ENCODE measurements at places on chromosomes 2 and 18. TPM values are rescaled to one million over a fixed set of nuclear protein-coding genes. Genes with fewer than 3 reads are reported as not detected.

DNA sequence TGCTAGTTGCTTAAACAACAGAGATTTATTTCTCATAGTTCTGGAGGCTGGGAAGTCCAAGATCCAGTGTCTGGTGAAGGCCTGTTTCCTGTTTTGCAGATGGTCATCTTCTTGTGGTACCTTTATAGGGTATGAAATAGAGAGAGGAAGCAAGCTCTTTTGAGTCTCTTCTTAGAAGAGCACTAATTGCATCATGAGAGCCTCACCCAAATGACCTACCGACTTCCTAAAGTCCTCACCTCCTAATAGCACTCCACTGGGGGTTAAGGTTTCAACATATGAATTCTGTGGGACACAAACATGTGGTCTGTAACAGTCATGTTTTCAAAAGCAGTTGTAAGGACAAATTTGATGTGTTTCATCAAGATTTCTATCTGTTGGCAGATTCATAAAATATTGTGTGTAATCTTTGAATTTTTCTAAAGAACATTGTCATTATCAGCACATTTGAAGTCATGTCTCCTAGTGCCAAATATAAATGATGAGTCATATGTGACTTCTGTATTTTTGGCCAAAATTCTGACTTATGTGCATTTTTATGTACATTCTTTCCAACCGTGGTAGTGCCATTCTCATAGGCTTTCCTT is 45.3 kb downstream of the CD28 start:
- no peak for DNase-seq

DNA sequence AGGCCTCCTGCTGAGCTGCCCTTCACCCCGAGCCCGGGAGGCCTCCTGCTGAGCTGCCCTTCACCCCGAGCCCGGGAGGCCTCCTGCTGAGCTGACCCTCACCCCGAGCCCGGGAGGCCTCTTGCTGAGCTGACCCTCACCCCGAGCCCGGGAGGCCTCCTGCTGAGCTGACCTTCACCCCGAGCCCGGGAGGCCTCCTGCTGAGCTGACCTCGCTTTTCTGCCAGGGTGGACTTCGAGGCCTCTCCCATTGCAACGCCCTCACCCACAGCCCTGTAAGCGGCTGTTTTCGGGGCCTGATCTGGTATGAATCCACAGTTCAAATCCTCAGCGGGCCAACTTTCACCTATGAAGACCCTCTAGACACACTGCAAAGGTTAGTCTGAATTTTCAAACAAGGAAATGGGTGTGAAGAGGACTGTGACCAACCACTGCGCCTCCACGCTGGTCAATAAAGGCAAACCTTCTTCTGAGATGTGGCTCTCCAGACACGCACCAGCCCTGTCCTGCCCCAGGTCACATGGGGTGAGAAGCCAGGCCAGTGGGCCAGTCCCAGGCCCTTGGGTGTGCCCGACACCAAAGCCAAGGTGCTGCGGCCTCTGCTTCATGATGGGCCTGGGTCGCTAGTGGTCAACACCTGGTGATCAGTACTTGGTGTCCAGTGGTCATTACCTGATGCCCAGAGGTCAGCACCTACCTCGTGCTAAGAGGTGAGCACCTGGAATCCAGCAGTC is 225.1 kb upstream of the SALL3 start:
- DNase-seq: no peak

DNA sequence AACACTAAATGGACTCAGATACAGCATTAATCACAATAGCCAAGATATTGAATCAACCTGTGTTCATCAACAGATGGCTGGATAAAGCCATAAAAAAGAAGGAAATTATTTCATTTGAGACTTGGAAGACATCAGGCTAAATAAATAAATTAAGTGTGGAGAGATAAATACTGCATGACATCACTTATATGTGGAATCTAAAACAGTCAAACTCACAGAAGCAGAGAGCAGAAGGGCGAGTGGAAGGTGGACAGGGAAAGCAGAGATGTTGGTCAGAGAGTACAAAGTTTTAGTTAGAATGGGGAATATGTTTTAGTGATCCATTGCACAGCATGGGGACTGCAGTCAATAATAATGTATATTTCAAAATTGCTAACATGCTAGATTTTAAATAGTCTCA is 207.2 kb downstream of the VAPA start:
- no peak for DNase-seq

DNA sequence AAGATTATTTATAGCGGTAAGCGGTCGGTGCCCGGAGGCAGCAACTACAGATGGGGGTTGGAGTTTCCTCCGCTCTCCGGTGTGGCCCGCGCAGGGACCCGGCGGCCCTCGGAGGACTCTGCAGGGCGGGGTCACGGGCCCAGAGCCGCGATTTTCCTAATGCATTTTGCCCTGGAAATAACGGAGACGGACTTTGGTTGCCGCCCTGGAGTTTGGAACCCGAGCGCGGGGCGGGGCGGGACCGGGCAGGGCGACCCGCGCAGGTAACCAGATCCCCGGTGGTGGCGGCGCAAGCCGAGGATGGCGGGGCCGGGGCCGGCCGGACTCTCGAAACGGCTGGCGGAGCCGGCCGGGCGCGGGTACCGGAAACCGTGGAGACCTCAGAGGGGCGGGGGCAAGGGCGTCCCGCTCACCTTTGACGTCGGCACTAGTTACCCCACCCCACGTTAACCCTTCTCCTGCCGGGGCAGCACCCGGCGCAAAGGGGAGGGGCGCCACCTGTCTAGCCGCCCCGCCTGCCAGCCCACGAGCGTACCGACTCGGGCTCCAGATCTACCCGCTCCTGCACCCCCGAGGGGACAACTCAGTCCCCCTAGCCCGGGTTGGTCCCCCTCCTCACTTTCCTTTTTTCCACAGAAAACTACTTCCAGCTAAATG is 2.9 kb downstream of the CYP26B1 start:
- DNase-seq: peak; percentile 58

GRCh38 chr2:160730296-160730995 is 236.8 kb upstream of the RBMS1 start:
- DNase-seq: no peak

DNA sequence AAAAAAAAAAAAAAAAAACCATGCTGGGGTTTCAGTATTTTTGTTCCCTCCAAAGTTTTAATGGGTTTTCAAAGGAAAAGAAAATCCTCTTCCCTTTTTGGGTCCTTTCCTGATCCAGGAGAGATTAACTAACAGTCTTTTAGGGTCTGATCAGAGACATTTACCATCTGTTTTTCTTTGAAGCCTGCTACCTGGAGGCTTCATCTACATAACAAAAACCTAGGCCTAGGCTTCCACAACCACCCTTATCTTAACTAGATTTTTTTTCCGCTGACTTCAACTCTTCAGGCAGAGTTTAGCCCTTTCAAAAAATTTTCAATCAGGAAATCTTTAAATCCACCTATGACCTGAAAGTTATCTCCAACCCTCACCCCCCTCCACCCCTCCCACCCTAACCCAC is 154.7 kb downstream of the MBD2 start:
- no peak for DNase-seq

Gene DHRS9
- total RNA-seq: 0.15 TPM

Data from HCT116 (cell line).